ENCODE measurements at places on chromosomes 7 and 10.

GRCh38 chr10:97771913-97772823 is at the start of gene SFRP5:
SFRP5 (minus strand) TSS chr10:97771999; CDS start chr10:97771833, 166 bp downstream.
- no peak for DNase-seq

DNA sequence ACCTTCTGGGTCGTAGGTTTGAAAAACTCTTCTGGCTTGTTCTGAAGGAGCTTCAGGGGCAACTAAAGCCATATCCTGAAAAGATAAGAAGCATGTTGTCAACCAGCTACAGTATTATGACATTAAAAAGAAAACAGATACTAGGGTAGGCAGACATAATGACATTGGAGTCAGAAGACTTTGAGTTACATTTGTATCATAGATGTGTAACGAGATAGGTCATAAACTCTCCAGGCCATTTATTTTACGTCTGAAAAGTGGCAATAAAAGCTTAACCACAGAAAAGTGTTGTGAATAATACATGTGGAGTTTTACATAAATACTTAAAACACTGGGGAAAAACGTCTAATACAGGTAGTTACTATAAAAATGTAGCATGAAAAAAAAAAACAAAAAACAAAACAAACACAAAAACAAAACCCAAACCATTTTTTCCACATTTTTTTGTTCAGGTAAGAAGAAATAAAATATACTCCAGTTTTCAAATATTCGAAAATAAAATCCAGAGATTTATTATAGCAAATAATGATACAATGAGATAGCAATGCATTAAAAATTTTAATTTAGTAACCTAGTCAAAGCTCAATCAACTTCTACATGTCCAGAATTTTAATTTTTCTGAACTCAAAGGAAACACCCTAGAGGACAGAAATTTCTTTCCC is 64.1 kb downstream of the MINDY3 start:
- DNase-seq, result no peak

GRCh38 chr7:23530405-23530804 is 1.4 kb downstream of the TRA2A start:
- DNase-seq, result peak; percentile 23

- peak; percentile 65 for DNase-seq
Measured at GRCh38 chr7:24727154-24728120, 29.8 kb downstream of the GSDME start.

- peak; percentile 77 for DNase-seq
Measured at GRCh38 chr10:88651101-88651551, 13.1 kb upstream of the LIPF start.

DNA sequence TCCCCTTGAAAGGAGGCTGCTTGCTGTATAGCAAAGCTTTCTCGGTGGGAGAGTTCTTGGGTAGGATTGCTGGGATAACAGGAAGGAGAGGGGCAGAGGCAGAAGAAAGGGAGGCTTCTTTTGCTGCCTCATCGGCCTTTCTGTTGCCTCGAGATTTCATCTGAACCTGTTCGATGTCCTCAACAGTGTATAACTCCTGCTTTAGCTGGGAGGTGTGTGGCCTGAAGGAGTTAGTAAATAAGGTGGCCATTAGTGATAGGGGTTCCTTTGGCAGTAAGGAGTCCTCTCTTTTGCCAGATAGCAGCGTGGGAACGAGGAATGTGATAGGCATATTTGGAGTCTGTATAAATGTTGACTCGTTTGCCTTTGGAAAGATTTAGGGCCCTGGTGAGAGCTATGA is 20.0 kb downstream of the SCIN start:
- no peak for DNase-seq

DNA sequence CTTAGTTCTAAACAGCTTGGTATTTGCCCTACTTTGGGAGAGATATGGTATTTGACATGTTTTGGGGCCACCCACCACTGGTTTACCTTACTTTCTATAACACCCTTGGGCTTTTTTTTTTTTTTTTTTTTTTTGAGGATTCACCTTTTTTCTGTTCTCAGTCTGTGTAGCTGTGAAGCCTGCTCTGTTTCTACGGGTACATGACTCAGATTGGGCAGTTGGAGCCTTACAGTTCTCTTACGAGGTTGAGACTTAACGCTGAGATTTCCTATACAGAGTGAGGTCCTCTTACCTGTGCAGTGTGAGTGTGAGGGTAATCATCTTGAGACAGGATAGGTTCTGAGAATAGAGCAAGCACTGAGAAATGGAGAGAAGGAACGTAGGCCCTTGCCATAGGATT is 77.5 kb downstream of the CDK13 start:
- no peak for DNase-seq

DNA sequence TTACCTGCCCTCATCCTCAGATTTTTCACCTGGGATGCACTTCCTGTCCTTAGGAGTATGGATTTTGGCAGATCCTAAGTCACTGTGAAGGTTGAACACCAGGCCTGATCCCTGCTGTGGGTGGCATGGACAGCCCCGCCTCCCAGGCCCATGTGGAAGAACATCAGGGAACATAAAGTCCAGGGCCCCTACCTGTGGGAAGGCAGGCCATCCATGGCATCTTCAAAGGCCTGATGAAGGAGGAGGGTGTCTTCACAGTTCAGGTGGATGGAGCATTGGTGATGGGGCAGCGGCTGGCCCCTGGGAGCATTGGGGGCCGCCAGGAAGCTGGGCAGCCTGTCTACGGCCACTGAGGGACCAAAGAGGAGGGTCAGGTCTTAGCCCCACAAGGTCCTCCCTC is 24.6 kb downstream of the PYROXD2 start:
- no peak for DNase-seq

GRCh38 chr10:45373576-45374349 is at the start of gene ALOX5:
ALOX5 (plus strand) TSS chr10:45374216; CDS start chr10:45374280, 64 bp downstream.
- DNase-seq, result no peak

DNA sequence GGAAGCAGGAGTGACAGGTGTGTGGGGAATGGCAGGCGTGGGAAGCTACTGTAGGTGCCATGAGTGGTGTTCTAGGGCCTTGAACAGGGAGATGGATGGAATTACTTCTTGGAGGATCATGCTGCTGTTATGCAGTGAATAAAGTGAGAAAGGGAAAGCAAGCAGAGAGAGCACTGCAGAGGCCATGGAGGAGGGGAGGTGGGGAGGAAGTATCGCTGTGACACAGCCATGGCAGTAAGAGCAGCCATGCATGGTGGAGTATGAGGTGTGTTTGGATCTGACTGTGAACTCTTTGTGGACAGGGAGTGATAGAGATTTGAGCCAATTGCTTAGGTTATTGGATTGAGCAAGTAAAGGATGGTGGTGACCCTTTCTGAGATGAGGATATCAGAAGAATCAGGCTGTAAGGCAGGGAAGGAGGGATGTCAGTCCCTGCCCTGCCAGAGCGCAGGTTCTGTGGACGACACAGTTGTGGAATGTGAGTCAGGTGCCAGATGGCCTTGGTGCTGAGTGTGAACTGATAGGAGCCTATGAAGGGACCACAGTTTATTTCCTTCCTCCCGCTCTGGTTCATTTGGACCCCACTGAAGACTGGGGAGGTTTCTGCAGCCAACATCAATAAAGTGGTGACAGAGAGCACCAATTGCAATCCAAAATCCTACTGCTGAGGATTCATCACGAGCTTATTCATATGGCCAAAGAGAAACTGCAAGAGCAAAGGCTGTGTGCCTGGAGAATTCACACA is 105.5 kb upstream of the TMEM72 start:
- DNase-seq, result no peak

- no peak for DNase-seq
Measured at GRCh38 chr10:64115908-64116643, 594.9 kb downstream of the REEP3 start.

DNA sequence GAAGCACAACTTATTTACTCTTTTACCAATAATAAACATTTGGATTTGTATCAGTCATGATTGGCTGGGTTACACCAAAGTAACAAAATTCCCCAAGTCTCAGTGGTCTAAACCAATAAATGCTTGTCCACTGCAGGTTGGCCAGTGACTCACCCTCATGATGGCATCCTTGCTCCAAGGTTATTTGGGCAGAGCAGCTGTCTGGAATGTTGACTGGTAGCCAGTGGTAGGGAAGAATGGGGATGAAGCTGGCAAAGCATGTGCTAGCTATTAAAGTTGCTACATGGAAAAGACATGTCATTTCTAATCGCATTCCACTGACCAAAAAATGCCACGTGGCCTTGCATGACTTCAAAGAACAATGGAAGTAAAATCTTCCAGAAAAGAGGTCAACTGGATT is 1168.7 kb upstream of the CELF2 start:
- peak; percentile 10 for DNase-seq

DNA sequence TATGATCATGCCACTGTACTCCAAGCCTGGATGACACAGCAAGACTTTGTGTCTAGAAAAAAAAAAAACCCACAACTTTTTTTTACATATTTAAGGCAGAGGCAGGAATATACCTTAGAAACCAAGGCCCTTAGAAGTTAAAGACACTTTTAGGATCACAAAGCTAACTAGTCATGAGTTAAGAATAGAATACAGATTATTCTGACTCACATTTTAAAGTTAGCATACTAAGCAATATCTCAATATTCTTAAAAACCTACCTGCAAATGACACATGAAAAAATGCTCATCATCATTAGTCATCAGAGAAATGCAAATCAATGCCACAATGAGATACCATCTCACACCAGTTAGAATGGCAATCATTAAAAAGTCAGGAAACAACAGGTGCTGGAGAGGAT is 177.7 kb downstream of the CHCHD3 start:
- no peak for DNase-seq

GRCh38 chr7:39624935-39625694 is 1.7 kb downstream of the RALA start:
- peak; percentile 88 for DNase-seq

DNA sequence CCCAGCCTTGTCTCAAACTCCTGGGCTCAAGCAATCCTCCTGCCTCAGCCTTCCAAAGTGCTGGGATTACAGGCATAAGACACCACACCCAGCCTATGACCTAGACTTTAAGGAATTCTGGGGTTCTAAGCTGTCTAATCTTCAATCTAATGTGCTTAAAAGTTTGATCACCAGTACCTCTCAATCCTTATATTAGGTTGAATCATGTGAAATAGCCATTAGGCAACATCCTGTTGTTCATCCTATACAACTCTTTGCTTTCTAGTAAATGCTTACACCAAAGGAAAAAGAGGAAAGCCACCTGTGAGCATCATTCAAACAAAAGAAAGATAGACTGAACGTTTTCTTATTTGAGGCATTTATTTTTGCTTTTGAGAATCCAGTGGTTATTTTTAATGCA is 56.0 kb downstream of the ATOH7 start:
- DNase-seq, result no peak

DNA sequence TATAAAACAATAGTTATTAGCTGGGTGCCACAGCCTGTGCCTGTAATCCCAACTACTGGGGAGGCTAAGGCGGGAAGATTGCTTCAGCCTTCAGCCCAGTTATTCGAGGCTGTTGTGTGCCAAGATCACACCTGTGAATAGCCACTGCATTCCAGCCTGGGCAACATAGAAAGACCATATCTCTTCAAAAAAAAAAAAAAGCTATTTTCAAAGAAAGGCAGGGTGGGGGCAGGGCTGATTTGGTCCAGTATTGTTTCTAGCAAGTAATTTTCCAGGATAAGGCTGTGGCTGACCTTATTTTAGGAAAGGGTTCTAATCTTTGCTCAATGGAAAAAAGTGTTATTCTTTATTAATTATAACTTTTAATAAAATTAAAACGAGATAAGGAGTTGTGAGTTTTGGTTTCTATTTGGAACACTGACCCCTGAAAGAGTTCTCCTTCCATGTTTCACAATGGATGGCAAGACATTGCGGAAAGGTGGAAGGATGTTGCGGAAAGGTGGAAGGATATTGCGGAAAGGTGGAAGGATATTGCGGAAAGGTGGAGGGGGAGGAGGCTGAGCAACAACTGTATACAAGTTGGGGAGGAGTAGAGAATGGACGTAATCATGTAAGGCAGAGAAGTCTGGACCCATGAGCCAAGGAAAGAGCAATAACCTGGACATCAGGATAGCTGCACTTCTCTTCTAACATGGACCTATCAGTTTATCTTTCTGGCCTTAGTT is 1.5 kb upstream of the C1GALT1 start:
- no peak for DNase-seq

DNA sequence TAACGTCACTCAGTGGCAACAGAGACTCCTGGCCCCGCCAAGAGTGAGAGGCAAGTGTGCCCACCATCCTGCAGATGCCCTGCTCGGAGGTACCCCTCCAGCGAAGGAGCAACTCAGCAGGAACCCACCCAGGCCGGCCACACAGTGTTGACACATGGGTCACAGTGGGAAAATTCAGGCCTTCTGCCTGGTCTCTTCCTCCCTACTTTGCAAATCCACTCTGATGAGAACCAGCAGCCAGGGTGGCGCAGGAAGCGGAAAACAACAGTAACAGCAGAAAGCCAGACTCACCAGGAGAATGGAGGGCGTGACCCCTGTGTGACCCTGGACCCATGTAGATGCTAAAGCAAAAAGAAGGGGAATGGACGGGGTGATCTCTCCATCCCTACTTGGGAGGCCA is 53.8 kb downstream of the CTBP2 start:
- no peak for DNase-seq

DNA sequence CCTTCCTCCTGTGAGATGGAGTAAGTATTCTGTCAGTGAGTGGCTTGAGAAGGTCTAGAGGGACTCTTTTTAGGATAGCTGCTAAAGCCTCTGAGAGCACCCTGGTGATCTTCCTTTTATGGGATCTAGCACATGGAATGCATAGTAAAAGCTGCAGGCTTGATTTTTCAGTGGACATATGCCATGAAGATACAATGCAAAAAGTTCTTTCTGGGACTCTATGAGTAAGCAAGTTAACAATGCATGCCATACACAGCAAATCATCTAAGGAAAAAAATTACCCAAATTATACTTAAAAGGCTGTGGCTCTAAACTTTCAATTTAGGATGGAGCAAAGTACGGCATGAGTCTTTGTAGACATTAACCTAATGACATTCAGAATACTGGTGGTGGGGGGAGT is 154.5 kb downstream of the SGMS1 start:
- DNase-seq, result peak; percentile 34

- peak; percentile 64 for DNase-seq
Measured at GRCh38 chr7:116802144-116802745, 60.1 kb upstream of the CAPZA2 start.

GRCh38 chr7:143507094-143507518 is 29.4 kb downstream of the TAS2R41 start:
- no peak for DNase-seq

GRCh38 chr10:59672150-59672875 is 37.3 kb downstream of the SLC16A9 start:
- no peak for DNase-seq

- peak; percentile 26 for DNase-seq
Measured at GRCh38 chr7:118573085-118573484, 348.6 kb downstream of the ANKRD7 start.

- no peak for DNase-seq
Measured at GRCh38 chr7:132492823-132493445, 83.3 kb downstream of the PLXNA4 start.

- no peak for DNase-seq
Measured at GRCh38 chr7:82202107-82202506, 241.5 kb downstream of the CACNA2D1 start.

All from fibroblast of gingiva (primary cell).